ENCODE measurements at places on chromosomes 12 and 14. TPM values are rescaled to one million over a fixed set of nuclear protein-coding genes. Genes with fewer than 3 reads are reported as not detected.

DNA sequence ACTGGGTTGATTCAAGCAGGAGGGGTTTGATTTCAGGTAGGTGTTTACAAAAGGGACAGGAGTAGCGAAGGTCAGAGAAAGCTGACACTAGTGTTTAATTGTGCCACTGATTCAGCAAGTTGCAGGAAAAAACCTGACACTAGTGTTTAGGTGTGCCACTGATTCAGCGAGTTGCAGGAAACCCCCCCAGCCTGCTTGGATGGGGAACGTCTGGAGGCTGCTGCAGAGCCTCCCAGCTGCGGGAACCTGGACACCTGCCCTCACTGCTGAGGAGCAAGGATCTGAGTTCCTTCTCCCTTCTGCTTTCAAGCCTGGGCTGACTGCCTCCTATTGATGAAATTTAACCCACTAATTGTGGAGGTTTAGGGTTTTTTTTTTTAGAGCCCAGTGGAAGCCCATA lies 84.2 kb downstream of the AVPR1A start:
- no peak for DNase-seq

- DNase-seq: no peak
These were observed 116.0 kb upstream of the LRIG3 start for GRCh38 chr12:59036347-59036746.

- DNase-seq: peak; percentile 44
These were observed 1.1 kb downstream of the PDE3A start for GRCh38 chr12:20369305-20370013.

GRCh38 chr12:79920421-79921238 lies 14.3 kb downstream of the PPP1R12A start:
- DNase-seq: no peak

DNA sequence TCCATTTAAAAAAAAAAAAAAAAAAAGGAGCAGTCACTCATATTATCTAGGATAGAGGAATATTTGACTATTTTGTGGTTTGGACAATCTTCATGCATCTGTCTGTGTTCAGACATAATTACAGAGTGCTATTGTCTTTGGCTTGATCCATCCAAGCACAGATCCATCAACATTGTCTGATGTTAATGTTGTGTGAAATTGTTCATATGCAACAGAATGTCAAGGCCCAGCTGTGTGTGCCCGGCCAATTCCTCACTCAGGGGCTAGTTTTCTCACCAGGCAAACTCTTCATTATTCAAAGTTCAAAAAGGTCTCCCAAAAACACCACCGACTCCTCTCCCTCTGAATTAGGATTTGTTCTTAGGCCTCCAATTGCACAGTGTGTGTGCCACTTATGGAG lies 324.9 kb upstream of the TMTC1 start:
- no peak for DNase-seq

DNA sequence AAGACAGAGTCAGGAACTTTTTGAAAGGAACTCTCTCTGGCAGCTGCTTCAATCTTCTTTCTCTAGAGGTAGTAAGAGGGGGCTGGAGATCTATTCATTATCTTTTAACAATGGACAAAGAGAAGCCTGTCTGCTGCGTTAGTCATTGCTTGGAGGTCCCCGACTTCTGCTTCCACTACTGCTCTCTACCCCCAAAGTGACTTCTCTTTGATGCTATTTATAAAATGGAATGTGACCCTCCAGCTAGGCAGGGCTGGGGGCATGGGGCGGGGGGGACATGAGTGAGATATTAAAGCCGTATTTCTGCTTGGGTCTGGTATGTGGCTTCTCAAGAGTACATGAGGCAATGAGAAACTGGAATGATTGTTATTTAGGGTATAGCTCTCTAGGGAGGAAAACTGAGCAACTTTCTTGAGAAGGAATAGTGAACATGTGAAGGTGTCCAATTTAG lies 41.4 kb upstream of the NUDT4 start:
- DNase-seq: no peak

DNA sequence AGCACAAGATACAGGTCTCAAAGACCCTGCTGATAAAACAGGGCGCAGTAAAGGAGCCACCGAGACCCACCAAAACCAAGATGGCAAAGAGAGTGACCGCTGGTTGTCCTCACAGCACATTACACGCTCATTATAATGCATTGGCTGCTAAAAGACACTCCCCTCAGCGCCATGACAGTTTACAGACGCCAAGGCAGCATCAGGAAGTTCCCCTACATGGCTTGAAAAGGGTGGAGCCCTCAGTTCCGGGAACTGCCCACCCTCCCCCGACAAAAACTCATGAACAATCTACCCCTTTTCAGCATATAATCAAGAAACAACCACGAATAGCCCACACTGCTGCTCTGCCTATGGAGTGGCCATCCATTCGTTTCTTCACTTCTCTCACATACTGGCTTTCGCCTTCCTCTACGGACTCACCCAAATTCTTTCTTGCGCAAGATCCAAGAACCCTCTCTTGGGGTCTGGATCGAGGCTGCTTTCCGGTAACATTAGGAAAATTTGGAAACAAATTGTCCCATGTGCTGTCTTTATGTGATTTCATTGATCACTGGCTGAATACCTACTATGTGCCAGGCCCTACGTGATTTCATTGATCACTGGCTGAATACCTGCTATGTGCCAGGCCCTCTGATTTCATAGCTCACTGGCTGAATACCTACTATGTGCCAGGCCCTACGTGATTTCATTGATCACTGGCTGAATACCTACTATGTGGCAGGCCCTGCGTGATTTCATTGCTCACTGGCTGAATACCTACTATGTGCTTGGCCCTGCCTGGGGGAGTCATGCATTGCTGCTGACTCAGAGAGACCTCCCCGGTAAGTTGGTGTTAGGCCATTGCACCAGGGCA lies 126.4 kb downstream of the PIWIL1 start:
- DNase-seq: no peak

A2M gene
- 38.7 TPM for total RNA-seq

GRCh38 chr14:94620597-94620996 lies 8.4 kb downstream of the SERPINA3 start:
- DNase-seq: no peak

SMCO3 gene
- total RNA-seq: 0.41 TPM

DNA sequence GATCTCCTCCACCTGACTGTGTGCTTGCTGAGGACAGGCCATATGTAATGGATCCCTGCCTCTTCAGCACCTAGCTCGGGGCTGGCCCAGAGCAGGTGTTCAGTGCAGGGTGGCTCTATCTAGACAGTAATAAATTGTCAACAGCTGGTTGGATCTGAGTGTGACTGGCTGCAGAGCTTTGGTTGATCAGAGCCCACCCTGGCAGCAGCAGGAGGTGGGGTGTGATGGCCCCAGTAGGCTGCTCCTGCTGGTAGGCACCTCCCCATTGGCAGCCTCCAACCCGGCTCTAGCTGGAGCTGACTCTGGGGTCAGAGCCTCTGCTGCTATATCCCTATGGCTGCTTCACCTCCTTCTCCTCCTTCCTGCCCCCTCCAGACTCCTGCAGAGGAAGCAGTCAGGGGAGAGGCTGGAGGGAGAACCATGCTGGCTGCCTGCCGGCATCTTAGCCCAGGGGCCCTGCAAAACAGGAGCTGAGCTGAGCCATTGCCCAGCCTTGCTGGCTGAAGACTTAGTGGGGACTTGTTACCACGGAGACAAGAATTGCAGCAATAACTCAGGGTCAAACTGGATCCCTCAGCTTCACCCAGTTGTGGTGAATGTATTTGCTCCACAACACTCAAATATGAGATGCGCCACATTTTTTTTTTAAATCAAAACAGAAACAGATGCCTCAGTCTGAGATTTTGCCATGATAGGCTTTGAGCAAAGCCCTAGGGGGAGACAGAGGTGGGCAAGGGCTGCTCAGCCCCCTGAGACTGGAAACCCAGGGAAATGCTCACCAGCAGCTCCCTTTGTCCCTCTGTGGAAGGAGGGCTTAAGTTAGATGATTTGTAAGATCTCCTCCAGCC lies 22.2 kb downstream of the TMEM63C start:
- no peak for DNase-seq

- no peak for DNase-seq
These were observed 172.4 kb downstream of the CALM1 start for GRCh38 chr14:90569201-90569600.

- DNase-seq: no peak
These were observed 100.4 kb upstream of the SRRM4 start for GRCh38 chr12:118880720-118881493.

GRCh38 chr12:90964616-90965015 lies 9.6 kb upstream of the CCER1 start:
- no peak for DNase-seq

PZP gene
- total RNA-seq: under 0.01 TPM

- DNase-seq: no peak
These were observed 176.3 kb downstream of the C12orf75 start for GRCh38 chr12:105506678-105507310.
